ENCODE measurements at places on chromosomes 5 and 9.
A peak's percentile ranks its signal among the peaks of the same experiment; 100 is the strongest.

- DNase-seq, result no peak
Observed at GRCh38 chr9:22427226-22427880, 19.3 kb upstream of the DMRTA1 start.

- no peak for DNase-seq
Observed at GRCh38 chr9:4980086-4980727, 4.9 kb upstream of the JAK2 start.

GRCh38 chr5:25858019-25858418 is 1180.4 kb downstream of the CDH9 start:
- no peak for DNase-seq

GRCh38 chr5:19920761-19921160 is 67.2 kb downstream of the CDH18 start:
- no peak for DNase-seq

DNA sequence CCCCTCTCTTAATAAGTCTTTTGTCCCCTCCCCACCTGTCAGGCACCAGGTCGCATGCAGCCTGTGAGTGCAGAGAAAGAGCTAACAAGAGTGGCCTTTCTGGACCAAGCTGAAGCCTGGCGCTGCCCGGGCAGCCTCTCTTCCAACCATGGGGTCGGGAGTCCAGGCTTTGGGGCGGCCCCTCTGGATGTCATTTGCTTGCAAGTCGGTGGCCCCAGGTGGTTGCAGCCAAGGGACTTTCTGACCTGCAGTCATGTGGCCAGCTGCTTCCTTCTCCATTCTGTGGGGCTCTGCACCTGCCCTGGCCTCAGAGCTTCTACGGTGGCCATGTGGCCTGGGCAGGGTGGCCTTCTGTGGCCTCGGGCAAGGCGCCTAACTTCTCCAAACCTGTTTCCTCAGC is 159.7 kb downstream of the DAB2IP start:
- DNase-seq, result no peak

GRCh38 chr5:171681061-171681460 is 104.6 kb upstream of the SMIM23 start:
- DNase-seq, result no peak

- DNase-seq, result no peak
Observed at GRCh38 chr5:72209147-72210115, 102.2 kb downstream of the MAP1B start.

DNA sequence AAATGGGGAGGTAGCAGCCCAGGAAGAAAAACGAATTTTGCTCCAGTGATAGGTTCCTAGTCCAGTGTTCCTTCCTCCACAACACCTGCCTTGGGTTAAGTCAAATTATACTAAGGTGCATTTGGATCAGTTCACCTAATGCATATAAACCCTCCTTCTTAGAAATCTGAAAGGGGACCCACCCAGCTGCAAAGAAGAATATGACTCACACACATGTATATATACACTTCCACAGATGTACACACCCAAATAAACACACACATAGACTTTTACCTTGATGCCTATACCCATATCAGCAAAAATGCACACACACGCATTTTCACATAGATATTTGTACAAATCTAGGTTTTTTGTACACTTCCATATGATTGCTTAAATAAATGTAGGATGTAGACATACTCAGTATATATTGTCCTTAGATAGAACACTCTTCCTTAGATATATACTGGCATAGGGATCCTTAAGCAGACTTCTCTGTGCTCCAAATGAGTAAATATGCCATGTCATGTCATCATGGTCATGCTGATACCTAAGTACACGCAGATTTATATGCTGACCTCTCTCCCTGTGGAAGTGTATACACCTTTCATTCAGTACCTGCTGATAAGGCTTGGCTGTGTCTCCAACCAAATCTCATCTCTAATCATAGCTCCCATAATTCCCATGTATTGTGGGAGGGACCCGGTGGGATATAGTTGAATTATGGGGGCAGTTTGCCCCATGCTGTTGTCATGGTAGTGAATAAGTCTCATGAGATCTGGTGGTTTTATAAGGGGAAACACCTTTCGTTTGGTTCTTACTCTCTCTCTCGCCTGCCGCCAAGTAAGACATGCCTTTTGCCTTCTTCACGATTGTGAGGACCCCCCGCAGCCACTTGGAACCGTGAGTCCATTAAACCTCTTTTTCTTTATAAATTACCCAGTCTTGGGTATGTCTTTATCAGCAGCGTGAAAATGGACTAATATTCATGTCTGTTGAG is 10.2 kb downstream of the ADRB2 start:
- DNase-seq, result no peak

- DNase-seq, result no peak
Observed at GRCh38 chr9:126393876-126394275, 67.2 kb downstream of the MVB12B start.

DNA sequence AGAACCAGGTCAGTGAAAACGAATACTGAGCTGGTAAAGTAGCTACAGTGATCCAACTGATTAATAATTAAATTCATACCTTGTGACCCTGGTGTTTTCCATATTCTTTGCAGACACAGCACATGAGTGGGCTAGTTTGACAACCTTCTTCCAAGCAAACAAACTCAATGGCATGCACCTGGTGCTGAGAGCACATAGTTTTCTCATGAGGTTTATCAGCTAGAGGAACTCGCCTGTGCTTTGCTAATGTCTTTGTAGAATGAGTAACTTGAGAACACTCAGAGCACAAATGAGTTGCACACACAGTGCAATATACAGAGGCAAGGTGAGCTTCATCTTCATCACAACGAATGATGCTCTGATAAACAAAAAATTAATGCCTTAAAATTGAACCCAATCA is 12.6 kb downstream of the TRIM23 start:
- DNase-seq, result no peak

DNA sequence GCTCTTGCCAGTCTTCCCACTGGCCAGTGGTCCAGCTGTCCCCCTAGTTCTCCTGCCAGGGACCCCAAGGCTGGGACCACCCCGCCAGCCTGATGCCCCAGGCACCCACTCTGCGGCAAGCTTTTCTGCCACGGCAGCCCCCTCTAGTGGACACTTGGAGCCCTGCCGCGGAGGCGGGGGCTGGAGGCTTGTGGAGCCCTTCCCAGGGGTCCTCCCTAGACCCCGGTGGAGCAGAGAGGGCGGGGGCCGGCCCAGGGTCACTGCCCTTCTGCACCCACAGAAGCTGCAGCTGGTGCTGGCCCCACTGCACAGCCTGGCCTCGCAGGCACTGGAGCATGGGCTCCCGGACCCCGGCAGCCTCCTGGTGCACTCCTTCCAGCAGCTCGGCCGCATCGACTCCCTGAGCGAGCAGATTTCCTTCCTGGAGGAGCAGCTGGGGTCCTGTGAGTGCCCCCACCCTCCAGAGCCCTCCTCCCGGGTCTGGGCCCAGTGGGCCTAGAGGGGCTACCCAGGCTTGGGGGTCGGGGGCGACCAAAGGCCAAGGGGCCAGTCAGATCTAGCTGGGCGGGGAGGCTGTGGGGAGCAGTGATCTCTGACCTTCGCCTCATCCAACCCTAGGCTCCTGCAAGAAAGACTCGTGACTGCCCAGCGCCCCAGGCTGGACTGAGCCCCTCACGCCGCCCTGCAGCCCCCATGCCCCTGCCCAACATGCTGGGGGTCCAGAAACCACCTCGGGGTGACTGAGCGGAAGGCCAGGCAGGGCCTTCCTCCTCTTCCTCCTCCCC is 9.1 kb downstream of the EGFL7 start:
- DNase-seq, result no peak

GRCh38 chr5:160353379-160353778 is 17.0 kb downstream of the C1QTNF2 start:
- peak; percentile 85 for DNase-seq

DNA sequence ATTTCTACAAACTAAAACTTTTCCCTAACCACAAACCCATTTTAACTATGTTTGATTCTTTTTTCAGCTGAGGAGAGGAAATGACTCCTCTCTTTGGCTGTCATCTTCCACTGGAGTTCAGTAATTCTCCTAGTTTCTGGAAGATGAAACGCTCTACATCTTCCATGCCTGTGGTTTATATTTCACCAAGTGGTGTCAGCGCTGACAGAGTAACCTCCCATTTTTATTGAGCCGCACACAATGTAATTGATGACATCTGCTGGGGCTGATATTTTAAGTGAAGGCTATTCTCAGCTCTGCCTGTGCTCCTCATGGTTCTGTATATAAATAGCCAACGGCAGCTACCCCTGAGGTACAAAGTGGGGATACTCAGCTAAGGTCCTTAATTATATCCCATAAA is 234.6 kb downstream of the SPOCK1 start:
- no peak for DNase-seq

DNA sequence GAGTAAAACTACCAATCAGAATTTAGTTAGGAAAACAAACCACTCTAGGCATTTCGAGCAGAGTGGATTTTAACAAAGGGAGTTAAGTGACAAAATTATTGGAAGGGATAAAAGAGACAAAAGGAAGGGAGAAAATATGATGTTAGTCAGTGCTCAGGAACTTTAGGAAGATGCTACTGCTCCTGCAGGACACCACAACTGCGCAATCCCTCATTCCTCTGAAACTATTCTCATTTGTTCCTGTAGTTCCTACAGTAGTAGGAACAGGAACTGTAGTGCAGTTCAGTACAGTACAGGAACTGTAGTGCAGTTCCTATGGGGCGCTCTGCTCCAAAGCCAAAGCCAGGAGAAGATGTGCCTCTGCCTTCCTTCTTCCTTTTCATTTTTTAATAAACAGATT is 29.9 kb upstream of the MEGF10 start:
- DNase-seq, result no peak

DNA sequence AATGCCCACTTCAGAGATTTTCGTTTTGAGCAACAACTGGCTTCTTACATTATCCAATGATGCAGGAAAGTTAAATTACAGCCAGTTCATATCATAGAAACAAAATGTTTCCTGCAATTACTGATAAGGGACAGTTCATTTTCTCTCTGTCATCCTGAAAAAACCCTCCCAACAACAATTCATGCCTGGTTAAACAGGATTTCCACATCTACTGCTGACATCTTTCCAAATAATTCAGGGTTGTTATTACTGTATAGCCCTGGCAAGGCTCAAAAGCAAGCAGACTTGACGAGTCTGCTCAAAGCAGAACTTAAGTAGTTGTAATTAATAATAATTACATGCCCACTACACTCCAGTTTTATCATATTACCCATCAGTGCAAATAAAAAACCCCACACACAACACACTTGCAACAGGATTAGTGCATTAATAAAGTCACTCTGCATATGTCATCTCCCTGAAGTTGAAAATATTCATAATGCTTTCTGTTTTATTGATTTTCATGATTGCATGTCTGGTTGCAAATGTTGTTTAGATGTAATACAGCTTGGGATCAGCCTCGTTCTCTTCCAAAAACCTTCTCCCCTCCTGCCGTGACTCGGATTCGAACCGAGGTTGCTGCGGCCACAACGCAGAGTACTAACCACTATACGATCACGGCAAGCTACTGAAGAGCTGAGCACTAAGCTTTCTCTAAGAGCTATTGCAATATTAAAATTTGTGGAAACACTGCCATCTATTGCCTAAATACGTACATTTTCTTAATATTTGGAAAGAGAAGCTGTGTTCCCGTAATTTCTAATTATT is 119.6 kb upstream of the NFIB start:
- peak; percentile 66 for DNase-seq

DNA sequence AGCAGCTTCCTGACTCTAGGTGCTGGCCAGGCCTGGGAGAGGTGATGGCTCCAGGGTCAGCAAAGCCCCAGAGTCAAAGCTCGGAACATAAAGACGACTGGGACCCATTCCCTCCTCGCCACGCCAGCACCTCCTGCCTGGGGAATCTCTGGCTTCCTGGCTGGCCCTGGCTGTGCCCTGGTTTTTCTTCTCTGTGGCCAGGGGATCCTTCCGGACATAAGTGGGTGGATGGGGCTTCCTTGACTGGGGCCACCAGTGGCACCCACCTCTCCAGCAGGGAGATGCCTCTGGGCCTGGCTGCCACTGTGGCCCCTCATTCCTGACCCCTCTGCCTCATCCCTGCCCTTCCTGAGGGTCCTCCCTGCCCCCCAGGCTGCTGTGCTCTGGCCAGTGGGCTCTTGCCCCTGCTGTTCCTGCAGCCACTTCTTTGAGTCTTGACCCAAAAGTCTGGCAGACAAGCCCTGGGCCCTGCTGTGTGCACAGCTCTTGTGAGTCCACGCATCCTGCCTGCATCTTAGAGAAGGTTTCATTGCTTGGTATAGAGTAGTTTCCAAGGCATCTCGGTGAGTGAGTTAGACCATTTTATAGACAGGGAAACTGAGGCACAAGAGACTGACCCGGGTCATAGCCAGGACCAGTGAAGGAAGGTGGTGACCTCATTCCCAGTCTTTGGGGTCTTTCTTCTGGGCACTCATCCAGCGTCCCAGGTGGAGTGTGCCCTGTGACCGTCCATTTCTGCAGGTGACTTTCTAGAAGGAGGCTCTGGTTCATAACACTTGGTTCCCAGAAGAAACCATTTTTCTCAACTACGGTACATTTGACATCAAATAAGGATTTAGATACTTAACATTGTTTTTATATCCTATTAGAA is 17.3 kb upstream of the LPCAT1 start:
- DNase-seq, result peak; percentile 17

- peak; percentile 31 for DNase-seq
Observed at GRCh38 chr5:159041444-159042198, 58.1 kb downstream of the EBF1 start.

- DNase-seq, result no peak
Observed at GRCh38 chr9:98504298-98505282, 204.1 kb downstream of the GABBR2 start.

DNA sequence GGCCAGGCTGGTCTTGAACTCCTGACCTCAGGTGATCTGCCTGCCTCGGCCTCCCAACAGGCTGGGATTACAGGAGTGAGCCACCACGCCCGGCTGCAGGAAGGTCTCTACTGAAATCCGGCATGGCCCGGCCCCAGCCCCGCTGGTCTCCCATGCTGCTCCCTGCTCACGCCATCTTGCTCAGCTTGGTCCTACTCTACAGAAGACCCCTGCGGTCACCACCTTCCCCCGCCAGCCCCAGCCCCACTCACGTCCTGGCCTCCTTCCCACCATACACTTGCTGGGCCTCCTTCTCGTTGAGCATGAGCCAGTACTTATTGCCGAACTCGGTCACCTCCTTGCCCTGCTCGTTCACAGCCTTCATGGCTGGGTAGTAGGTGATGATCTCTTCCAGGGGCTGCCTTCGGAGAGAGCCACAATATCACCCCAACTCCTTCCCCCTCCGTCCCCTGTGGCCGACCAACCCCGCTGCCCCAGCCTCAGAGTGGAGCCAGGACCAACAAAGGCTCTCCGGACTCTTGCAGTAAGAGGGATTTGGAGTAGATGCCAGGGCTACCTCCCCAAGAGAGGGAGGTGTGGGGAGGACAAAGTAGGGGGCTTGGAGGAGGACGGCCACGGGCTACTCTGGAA is 4.0 kb downstream of the PTGES2 start:
- DNase-seq, result no peak

GRCh38 chr9:100216178-100216787 is 117.2 kb downstream of the INVS start:
- peak; percentile 29 for DNase-seq

- no peak for DNase-seq
Observed at GRCh38 chr5:2423634-2424033, 327.8 kb downstream of the IRX2 start.

DNA sequence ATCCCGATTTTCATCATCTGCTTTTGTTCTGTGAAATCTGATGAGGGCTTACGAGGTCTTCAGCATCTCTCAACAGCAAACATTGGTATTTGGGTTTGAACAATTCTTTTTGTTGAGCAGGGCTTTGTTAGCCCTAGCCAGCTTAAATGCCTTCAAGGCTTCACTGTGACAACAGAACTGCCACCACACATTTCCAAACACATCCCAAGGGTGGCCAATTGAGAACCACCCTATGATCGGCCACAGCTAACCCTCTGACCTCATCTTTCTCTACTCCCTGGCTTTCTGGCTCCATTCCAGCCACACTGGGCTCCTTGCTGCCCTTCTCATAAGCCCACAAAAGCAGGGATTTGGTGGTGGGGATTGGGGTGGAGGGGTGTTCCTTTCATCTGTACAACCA is 17.6 kb downstream of the MTX3 start:
- DNase-seq, result no peak

Measured in femur (tissue), 1 donor.